Activated naive CD4-positive, alpha-beta T cell treated with anti-CD3 and anti-CD28 coated beads, Interleukin-2, amount 50 U/mL, for 16 hours (primary cell): ENCODE measurements at places on chromosomes 12 and 14.

- no peak for DNase-seq
Observed at GRCh38 chr12:102534899-102535298, 54.5 kb upstream of the IGF1 start.

DNA sequence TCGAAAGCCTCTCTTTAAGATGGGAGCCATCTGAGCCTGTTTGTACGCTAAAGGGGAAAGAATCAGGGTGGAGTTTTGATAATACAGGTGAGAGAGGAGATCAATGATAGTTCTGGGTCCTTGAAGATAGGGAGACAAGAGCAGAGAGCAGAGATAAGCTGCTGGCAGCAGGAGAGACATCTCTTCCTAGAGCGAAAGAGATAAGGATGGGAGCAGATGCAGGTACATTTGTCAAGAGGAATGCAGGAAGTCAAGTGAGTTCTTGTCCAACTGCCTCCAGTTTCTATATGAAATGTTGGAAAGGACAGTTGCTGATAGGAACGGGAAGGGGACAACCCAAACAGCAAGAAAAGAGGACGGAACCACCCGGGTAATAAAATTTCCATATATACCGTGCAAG is 24.7 kb upstream of the HIF1A start:
- DNase-seq: no peak

DNA sequence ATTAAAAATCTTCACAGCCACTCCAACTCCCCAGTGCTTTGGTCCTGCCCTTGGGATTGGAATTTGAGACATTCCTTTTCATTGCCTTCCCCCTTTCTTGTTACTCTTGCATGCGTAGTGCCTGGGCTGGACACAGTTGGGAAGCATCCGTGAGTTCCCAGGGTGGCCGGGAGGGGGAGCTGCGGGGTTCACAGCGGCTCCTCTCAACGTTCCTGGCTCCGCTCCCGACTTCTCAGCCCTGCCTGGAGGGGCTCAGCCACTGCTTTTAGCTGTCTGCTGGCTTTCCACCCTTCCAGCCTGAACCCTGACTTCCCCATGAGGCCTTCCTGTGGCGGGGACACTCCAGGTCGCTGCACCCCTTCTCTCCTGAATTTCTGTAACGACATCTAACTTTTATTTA is 3.2 kb downstream of the TEX52 start:
- DNase-seq: peak; percentile 47

GRCh38 chr14:92121207-92121669 is 268 bp downstream of the NDUFB1 start:
- DNase-seq: no peak

GRCh38 chr14:75335571-75335970 is 56.9 kb downstream of the FOS start:
- DNase-seq: no peak
